C1 segment of cervical spinal cord (tissue), 14 donors: ENCODE measurements at places on chromosomes 11 and 22.

- no peak for DNase-seq
Measured at GRCh38 chr11:34308913-34309585, 48.8 kb downstream of the ABTB2 start.

- DNase-seq: no peak
Measured at GRCh38 chr11:34790620-34791019, 125.6 kb downstream of the APIP start.

DNA sequence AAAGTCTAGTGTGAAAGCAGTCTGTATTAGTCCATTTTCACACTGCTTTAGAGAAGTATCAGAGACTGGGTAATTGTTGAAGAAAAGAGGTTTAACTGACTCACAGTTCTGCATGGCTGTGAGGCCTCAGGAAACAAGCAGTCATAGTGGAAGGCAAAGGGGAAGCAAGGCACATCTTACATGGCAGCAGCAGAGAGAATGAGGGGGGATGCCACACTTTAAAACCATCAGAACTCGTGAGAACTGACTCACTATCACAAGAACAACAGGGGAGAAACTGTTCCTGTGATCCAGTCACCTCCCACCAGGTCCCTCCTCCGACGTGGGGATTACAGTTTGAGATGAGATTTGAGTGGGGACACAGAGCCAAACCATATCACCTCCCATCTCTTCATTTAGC, 13.8 kb upstream of the TUBA8 start:
- no peak for DNase-seq

- DNase-seq: no peak
Measured at GRCh38 chr11:46247090-46247489, 30.4 kb upstream of the CREB3L1 start.

GRCh38 chr11:57640068-57640800, 9.5 kb downstream of the YPEL4 start:
- DNase-seq: no peak

- DNase-seq: no peak
Measured at GRCh38 chr11:86800960-86801272, 574 bp downstream of the PRSS23 start.

- no peak for DNase-seq
Measured at GRCh38 chr11:45752106-45752505, 52.8 kb upstream of the SLC35C1 start.
